ENCODE measurements at places on chromosomes 5 and 9.

DNA sequence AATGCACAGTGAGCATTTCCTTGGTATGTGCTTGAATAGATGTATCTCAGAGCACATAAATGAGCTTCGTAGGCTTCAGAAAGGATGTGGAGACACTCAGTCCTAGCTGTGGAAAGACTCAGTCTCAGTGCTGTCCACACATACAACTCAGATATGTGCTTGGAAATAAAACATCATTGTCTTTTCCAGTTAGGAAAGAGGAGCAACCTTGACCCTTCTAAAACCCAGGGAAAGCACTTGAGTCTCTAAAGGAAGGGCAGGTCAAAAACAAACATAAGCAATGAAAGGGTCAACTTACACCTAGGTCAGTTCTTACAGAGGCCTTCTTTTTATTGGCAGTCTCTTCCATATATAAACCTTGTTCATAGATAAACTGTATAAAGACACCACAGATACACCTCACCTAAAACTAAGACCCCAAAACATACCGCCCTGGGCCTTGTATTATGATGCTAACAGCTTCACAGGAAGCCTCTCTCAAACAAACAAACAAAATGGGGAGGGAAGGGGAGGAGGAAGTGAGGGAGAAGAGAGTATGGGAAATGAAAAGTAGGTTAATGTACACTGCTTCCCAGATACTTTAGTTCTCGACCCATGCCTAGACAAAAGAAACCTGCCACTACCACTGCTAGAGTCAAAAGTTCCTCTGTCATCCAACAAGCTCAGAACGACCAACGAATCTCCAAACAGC is 114.4 kb downstream of the UBAP2 start:
- no peak for DNase-seq

DNA sequence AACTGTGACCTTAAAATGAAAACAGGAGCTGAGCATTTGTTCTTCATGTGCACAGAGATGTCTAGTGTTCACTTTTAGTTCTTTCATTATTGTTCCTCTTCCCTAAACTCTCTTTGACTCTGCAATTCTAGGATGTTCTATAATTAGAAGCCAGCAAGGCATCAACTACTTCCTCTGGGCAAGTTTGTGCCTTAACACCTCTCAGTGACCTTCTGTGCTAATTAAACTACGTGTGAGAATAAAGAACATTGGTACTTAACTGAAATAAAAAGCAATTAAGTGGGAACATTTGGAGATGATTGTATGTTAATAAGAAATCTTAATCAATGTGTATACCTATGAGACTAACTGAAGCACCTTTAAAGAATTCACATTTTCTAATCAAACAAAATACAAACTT is 242.8 kb downstream of the RASEF start:
- DNase-seq: no peak

GRCh38 chr5:23013395-23013998 is 160.4 kb upstream of the CDH12 start:
- DNase-seq: no peak

- no peak for DNase-seq
These were observed 75.1 kb downstream of the PAM start for GRCh38 chr5:102830241-102830640.

DNA sequence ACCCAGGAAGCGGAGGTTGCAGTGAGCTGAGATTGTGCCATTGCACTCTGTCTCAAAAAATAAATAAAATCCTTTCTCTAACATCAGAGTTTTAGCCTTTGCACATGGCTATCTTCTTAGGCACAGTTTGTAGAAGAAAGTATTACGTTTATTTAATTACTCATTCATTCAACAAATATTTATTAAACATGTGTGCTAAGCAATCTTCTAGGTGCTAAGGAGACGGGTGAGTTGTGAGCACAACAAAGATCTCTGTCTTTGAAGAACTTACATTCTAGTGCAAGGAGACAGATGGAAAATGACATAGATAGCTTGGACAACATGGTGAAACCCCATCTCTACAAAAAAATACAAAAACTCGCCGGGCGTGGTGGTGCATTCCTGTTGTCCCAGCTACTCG is 122.3 kb upstream of the MYO10 start:
- no peak for DNase-seq

DNA sequence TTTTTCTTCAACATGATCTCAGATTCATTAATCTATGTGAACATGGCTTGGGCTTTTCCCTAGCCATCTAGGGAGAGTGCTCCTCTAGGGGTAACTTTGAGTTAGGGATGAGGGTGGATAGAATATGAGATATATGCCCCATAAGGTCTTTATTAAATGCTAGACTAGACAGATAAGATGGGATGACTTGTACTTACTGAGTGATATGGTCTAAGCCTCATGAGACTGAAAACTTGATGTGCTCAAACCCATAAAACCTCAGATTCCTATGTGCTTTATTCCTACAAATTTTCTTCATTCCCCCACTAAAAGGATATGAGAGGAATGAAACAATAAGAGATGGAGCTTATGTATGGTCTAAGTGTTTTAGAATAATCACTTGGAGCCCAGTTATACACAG is 386.6 kb downstream of the YTHDC2 start:
- DNase-seq: no peak

DNA sequence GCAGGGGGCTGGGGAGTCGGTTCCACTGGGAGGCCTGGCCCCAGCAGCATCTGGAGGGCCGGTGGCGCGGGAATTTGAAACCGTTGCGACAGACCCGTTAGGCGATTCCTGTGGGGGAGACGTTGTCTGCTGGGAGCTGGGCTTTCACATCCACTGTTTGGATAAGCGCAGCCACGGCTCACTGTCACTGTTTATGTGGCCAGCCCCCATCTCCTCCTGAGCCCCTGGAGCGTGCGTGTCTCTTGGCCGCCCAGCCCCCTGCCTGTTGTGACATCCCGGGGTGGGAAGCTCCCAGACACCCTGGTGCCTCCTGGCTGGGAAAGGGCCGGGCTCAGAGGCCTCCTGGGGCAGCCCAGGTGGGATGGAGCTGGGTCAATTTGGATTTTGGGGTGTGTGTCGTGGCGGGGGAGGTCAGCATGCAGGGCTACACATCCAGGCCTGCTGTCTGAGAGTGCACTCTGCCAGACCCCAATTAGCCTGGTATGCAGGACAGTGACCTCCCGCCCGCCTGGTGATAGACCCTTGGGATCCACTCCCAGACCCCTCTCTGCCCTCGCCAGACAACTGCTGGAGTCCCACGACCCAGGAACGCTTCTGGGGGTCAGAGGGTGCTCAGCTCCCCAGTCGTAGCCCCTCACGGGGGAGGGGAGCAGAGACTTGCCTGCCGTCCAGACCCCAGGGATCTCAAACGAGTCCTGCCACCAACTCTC is 62.0 kb upstream of the RNU6ATAC start:
- no peak for DNase-seq

DNA sequence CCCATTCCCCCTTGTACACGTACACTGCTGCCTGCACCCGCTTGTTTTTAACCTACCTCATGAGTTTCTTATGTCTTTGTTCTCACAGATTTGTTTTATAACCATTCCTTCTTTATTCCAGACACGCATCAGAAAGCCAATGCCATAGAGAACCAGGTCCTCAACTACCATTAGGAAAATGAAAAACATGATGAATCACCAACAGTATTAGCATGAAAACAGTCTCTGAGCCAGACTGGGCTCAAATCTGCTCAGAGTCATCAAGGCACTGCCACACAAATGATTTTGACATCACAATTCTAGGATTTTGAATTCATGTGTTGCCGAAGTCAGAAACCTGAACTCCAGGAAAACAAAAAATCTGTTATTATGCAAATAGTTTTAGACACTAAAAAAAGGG is 394.1 kb upstream of the GRIA1 start:
- DNase-seq: no peak

GRCh38 chr5:101605700-101606099 is 690.4 kb downstream of the SLCO4C1 start:
- no peak for DNase-seq

DNA sequence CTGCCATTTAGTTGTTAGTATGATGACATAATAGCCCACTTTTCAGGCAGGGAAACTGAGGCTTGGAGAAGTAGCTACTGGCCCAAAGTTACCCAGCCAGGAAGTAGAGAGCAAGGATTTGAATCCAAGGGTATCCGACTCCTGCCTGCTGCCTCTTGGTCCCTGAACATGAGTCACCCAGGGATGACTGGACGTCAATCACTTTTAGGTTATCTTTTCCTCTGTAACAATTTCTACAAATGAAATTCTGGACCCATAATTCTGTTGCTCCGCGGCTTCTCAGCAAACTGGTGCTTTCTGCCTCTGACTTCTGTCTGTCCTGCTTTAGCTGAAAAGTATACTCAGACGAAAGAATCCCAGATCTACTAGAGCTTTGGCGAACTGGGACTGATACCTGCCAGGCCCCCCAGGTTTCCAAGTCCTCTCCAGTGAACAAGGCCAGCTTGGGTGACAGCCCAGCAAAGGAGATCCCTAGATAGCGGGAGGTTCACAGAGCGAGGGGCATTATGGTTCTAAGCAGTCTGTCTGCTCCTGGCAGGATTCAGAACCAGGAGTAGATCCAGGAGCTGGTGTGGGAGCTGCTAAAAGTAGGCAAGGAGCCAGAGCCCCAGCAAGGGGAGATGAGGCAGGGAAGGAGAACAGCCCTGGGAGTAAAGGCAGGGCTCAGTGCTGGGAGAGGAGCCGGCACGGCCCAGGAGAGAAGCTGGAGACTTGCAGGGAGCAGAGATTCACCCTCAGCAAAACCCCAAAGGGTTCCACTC is 20.6 kb downstream of the OLFML2A start:
- DNase-seq: no peak

DNA sequence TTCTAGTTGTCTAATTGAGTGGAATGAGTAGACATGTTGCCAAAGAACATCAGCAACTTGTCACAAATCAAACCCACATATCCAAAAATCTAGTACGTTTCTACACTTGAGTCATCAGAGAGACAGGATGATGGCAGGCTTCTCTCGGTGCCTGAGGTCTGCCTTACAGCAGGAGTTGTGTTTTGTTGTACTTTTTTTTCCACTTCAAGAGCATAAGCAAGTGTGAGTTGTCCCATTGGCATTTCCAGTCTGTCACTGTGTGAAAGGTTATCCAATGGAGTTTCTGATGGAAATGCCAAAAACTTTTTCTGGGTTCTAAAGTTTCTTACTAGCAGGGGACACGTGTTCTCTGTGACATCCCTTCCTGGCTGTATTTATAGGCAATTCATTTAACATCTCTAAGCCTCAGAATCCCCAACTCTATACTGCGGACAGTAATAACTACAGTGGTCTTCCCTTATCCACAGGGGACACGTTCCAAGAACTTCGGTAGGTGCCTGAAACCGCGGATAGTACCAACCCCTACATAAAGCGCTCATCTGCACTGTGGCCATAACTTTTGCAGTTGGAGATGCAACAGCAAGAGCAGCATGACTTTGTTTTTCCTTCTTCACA is 246.5 kb downstream of the SYK start:
- no peak for DNase-seq

GRCh38 chr9:15329539-15330109 is 22.6 kb upstream of the TTC39B start:
- no peak for DNase-seq

DNA sequence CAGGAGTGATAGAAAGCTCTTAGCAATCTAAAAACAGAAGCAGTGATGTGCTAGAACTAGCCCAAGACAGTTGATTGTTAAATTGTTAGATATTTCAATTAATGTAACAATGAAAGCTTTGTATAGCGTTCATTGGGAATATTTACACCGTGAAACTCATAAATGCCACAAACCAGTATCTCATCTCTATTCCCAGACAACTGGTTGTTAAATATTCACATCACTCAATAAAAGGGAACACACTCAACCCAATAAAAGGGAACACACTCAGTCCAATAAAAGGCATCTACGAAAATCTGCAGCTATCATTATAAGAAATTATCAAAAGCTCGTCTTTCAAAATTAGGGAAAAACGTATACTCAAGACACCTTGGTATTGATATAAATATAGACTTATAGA is 270.9 kb downstream of the CYLC2 start:
- DNase-seq: no peak

DNA sequence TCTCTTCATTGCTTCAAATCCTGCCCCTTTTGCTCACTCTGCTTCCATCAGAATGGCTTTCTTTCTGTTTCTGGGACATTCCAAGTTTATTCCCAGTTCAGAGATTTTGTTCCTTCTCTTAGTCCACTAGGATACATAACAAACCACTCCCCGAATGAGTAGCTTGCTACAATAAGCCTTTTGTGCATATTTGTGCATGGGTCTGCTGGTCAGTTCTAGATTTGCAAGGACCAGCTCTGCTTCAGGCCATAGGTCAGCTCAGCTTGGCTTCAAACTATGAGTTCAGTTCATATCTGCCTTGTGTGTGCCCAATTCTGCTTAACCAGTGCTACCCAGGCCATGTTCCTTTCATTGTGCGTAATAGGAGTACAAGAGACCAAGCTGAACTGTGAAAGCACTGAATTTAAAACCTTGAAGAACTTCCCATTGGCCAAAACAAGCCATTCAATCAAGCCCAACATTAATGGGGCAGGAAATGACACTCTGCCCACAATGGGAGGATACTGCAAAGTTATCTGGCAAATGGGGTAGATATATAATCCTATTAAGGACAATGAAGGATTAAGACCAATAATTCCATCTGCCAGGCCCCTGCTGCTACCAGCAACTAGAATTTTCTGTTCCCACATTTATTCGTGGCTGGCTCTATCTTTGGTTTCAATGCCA is 328.8 kb downstream of the PRELID2 start:
- no peak for DNase-seq

GRCh38 chr5:139272471-139273321 is 20.8 kb upstream of the MATR3 start:
- no peak for DNase-seq

DNA sequence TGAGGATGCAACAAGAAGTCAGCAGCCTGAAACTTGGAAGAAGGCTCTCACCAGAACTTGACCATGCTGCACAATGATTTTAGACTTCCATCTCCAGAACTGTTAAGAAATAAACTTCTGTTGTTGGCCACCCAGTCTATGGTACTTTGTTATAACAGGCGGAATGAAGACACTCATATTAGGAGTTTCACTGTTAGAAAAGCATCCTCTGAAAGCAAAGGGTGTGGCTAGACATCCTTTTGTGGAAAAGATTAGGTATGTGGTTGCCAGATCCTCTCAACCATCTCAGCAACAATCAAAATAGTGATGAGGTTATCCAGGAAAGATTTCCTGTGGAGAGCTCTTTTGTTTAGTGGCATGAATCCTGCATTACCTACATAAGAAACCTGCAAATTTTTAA is 20.7 kb downstream of the ITGA2 start:
- no peak for DNase-seq

GRCh38 chr5:19104948-19105347 is 883.1 kb downstream of the CDH18 start:
- DNase-seq: no peak

DNA sequence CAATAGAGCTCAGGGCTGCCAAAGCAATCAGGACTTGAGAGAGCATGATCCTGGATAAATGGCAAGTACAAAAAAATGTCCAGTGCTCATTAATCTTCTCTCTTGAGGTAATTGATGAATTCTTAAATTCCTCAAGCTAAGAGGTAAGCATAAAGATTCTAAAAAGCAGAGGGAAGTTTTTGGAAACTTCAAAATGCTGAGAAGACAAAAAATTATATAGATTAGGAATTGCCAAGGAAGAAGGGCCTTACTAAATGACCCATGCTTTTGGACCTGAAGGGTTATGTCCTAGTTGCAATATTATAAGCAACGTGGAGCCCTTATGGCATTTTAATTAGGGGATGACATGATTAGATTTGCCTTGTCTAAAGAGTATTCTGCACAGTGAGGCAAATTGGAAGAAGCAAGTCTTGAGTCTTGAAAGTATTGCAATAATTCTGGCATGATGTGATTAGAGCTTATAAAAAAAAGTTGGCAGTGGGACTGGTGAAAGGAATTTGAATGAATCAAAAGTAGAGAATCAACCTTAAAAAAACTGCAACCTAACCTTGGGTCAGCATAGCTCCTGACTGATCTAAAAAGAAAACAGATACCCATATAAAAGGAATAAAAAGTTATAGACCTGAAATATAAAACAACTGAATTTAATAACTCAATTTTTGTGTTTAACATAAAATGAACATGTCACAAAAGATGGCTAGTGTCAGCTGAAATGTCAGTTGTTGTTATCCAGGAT is 323.8 kb upstream of the ARRDC3 start:
- no peak for DNase-seq

Measured in left forelimb (tissue), 1 donor.